ENCODE measurements at places on chromosomes 11 and 22.

DNA sequence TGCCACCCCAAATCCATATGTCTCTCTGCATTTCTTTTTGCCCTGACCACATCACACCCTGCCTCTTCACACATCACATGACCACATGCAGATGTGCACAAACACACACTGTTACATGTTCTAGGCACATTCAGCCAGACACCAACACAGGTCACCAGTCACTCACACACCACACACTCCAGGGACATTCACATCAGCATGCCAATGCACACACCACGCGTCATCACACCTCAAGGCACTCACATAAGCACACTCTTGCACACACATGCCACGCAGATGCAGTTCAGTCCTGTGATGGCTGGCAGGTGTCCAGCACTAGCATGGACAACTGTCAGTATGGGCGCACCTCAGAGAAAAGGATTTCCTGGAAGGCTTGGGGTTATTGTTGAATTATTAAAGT is 77.0 kb upstream of the MYOD1 start:
- no peak for DNase-seq

DNA sequence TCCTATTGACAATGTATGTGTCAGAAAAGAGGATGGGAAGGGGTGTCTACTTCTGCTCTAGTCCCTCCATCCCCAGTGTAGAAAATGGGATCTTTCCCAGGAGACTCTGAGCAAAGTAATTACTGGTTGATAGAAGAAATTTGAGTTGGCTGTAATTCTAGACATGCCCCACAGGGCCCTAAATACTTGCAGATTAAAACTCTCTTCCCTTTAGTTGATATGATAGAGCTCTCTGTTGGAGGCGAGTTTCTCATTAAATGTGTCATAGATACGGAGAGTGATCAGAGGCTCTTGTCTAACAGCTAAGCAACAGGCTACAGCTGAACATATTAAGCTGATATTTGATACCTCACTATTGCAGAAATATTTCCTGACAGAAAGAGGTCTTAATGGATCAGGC is 32.9 kb downstream of the OR52E1 start:
- no peak for DNase-seq

GRCh38 chr11:27464289-27464696 is 8.3 kb downstream of the LGR4 start:
- DNase-seq = no peak

DNA sequence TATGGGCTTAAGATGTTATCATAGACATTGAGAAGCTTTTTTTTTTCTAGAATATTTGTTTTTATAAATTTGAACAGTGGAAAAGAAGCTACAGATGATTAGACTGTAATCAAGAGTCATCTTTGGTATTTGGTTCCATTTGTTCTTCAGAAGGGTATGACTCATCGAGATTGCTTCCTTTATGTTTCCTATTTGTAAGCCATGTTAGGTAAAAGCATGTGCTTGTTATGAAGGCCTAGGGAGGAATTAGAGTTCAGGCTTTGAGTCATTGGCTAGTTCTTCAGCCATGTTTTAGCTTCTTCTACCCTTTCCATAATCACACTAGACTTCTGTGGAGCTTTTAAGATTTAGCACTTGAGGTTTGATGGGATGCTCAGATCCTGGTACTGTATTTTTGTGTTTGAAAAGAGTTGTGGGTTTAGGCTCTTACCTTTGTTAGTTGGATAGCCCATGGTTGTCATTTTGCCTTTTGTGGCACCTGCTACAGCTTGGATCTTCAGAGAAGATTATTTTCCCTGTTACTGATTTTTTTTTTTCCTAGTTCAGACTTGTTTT is 44.3 kb downstream of the POLD3 start:
- DNase-seq = no peak

DNA sequence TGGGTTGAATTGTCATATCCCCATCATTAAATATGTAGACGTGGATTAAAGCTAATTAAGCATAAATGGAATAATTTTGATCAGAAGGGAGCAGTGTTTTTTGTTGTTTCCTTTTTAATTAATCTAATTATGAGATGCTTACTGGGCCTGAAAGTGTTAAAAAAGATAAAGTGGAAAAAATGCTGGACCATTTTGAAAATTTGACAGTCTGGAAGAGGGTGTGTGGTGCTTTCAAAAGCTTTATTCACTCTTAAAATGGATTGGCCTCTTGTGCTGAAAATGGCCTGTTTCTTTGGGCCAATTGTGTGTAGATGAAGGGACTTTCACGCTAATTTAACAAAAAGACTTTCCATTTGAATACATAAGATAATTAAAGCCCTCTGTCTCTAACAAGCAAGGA is 1.8 kb downstream of the TNRC6B start:
- no peak for DNase-seq

- no peak for DNase-seq
These were observed 7.4 kb downstream of the CSNK1E start for GRCh38 chr22:38309614-38310517.

DNA sequence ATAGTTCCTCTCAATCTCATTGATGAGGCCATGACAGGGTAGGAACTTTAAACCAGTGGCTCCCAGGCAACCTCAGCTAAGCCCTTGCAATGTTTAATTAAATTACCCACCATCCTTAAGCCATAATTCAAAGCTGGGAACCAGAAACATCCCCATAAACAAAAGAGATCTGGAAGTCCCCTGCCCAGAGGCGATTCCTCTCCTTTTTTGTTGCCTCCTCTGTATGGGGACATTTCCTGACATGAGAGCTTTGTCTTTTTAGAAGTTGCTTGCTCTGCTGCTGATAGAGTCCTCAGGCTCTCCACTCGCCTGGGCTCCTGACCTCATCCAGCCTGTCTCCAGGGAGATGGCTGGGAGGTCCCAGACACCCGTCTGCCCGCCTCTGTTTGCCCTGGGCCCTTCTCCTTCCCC is 3.2 kb downstream of the DTX4 start:
- DNase-seq = no peak

DNA sequence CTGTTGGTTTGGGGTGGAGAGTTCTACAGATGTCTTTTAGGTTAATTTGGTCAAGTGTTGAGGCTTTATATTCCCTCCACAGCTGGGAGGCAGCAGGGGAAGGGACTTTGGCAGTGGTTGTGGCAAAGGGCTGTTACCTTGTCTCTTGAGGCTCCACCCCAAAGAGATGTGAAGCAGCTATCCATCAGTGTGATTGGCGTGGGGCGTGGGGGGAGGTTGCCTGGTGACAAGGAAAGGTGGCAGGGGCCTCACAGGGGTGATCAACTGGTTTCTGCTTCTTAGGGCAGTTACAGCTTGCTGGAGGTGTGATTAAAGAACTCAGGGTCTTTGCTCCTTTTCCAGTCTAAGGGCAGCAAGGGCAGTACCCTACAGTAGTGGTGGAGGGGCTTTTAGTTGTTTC is 59.3 kb downstream of the FANCF start:
- DNase-seq = no peak

DNA sequence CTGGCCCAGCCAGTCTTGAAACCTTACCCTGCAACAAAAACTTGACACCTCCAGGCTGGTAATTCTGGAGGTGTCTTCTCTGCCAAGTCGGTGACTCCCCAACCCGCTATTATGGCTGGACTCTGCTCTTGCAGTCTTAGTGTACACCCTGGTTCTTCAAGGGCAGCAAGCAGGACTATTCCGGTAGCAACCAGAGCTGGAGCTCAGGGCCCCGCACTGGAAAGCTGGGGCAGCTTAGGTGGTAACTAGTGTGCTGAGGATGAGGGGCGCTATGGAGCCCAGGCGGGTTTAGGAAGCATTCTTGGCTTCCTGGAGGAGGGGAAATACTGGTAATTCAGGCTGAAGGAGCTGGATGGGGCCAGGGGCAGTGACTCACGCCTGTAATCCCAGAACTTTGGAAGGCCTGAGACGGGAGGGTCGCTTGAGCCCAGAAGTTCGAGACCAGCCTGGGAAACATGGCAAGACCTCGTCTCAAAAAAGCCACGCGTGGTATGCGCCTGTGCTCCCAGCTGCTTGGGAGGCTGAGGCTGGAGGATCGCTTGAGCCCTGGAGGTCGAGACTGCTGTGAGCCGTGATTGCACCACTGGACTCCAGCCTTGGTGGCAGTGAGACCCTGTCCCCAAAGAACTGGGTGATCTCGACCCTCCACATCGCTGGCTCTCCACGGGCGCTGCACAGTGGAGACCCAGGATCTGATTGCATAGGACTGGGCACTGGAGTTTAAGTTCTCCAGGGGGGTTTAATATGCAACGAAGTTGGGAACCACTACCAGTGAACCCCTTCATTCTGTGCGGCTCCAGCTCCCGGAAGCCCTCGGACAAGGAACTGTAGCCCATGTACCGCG is 10.6 kb upstream of the AIFM3 start:
- DNase-seq = no peak

GRCh38 chr11:76610871-76611475 is 59.6 kb downstream of the LRRC32 start:
- no peak for DNase-seq

GRCh38 chr11:128294671-128295050 is 292.7 kb downstream of the ETS1 start:
- DNase-seq = no peak

DNA sequence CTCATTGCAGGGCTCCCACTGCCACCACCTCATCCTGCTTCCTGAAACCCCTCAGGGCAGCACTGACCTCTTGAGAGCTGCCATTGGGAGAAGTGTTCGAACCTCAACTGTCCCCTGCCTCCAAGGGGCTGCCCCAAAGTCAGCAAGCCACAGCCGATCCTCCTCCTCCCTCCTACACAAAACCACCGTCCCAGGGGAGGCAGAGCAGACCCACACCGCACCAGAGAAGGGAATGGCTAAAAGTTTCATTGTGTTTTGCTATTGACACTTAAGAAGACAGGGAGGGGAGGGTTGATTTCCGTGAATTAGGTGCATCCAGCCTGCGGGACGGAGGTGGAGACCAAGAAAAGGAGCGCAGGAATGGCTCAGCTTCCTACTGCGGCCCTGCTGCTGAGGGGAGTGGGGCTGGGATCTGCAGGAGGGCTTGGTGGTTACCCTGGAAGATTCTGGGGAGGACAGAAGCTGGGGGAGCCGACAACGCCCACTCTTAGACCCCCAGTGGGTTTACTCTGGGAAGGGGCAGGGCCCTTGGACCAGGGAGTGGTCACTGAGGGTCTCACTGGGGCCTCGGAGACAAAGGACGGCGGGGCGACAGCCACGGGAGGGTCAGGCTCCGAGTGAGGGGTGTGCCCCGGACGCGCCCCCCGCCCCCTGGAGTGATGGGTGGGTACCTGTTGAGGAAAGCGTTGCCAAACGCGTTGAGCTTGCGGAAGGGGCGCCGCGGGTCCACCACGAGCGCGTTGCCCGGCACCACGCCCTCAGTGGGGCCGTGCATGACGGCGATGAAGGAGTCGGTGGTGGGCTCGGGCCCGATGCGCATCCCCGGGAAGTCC is 815 bp downstream of the EHD1 start:
- DNase-seq = no peak

- no peak for DNase-seq
These were observed 77.9 kb upstream of the PARVG start for GRCh38 chr22:44102856-44103255.

DNA sequence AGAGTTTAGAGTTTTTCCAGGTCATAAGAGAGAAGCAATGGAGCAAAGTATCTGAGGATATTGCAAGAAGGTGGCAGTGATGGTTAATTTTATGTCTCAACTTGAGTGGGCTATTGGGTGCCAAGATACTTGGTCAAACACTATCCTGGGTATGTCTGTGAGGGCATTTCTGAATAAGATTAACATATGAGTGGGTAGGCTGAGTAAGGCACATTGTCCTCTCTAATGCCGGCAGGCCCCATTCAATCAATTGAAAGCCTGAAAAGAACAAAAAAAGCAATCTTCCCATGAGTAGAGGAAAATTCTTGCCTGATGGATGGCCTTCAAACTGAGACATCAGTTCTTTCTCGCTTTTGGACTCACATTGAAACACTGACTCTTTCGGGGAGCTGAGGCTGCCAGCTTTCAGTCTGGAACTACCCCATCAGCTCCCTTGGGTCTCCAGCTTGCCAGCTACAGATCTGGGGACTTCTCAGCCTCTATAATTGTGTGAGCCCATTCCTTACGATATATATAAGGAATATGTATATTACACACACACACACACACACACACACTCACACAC is 228.8 kb downstream of the BUD13 start:
- no peak for DNase-seq

GRCh38 chr22:44972363-44973083 is 37.3 kb downstream of the PHF21B start:
- DNase-seq = no peak

DNA sequence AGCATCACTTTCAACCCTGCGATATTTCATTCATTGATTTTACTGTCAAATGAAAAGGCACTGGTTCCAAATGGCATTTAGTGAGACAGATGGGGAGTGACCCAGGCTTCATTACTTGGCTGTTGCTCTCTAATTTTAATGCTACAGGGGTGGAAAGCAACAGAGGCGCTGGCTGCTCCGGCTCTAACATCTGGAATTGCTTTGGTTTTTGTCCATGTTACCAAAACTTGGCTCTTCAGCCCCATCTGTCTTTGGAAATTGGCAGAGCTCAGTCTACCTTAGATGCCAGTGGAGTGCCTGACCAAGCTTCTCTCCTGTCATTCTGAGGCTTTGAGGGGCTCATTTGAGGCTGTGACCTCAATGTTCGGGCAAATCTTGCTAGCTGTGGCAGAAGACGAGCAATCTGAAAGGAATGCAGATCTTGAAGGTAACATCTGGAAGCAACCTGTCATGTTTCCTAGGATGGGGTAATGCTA is 409.5 kb upstream of the SYN3 start:
- no peak for DNase-seq

- DNase-seq = no peak
These were observed 22.5 kb upstream of the CYP2R1 start for GRCh38 chr11:14914536-14914935.

DNA sequence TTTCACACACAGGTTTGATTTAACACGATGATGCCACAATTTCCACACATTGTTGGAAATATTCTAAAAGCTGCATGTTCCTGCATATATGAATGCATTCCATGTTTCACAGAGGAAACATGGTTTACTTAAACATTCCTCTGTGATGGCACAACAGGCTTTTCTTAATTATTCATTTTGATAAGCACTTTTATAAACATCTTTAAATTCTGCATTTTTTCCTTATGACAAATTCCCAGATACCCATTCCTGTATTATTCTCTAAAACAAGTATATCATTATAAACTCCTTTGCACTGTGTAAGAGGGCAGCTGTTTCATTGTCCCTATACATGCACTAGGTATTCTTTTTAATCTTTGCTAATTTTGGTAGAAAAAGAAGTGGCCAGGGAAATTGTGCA is 532.3 kb downstream of the SOX6 start:
- no peak for DNase-seq

- DNase-seq = no peak
These were observed 77.8 kb upstream of the DDI1 start for GRCh38 chr11:103958475-103959215.

DNA sequence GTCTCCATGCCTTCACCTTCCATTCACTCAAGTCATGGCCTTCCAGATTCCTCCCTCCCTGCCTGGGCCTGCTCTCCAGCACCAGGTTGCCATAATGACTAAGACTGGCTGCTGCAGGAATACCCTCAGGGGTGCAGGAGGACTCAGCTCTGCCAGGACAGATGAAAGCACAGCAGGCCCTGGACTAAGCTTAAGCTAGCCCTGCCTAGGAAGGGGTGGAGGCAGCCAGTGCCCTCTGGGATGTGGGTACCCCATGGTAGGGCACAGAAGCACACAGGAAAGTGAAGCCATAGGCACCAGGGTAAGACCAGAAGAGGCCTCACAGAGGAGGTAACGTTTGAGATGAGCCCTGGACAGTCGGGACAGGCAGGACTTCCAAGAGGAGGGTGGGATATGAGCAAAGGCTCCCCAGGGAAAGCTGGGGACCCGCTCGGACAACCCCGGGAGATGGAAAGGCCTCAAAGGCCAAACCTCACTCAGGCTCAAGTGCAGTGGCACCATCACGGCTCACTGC is 3.0 kb upstream of the RIN1 start:
- no peak for DNase-seq

- DNase-seq = no peak
These were observed 38.0 kb downstream of the RTN4R start for GRCh38 chr22:20229916-20230775.

All from stimulated activated CD8-positive, alpha-beta memory T cell treated with anti-CD3 and anti-CD28 coated beads, Interleukin-12 subunit alpha, Interleukin-12 subunit beta, amount 100 ng/mL, for 1 hour (primary cell).